ENCODE measurements at places on chromosomes 13 and 19.

DNA sequence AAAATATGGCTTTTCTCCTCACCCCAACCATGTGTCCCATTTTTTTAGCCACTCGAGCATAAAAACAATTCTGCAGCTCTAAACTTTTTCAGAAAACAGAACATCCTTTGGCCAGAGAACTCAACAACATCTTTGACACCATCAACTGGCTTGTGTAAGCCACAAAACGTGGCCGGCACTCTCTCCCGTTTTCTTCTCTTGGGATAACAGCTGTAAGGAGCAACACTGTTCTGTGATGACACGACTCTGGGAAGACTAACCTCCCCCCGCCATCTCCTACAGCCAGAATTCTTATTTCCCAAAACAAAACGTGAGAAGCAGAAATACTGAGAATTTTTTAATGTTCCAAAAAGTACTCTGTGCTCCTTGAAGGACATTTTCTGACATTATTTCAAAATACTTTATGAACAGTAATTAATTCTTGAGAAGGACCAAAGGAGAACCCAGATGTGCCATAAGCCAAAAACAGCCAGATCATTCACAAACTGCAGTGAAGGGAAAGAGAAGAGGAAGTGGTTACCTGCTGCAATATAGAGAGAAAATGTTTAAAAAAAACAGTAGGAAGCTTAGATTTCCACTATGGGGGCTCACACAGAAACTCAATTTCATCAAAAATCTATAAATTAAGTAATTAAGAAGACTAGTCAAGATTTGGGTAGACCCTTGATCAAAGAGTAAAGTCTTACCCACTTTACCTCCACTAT, 25.8 kb downstream of the COL4A1 start:
- DNase-seq: no peak

GRCh38 chr19:21133633-21134032, 8.2 kb upstream of the ZNF431 start:
- no peak for DNase-seq

- no peak for DNase-seq
Observed at GRCh38 chr19:10158485-10158884, 36.3 kb downstream of the DNMT1 start.

DNA sequence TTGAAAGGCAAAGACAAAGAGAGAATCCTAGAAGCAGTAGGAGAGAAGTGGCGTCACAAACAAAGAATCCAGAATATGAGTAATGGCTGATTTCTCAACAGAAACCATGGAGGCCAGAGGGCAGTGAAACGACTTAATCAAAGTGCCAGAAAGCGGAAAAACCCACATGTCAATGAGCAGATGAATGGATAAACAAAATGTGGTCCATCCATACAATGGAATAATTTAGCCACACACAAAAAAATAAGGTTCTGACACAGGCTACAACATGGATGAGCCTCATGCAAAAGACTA, 52.2 kb upstream of the RANBP3 start:
- no peak for DNase-seq

DNA sequence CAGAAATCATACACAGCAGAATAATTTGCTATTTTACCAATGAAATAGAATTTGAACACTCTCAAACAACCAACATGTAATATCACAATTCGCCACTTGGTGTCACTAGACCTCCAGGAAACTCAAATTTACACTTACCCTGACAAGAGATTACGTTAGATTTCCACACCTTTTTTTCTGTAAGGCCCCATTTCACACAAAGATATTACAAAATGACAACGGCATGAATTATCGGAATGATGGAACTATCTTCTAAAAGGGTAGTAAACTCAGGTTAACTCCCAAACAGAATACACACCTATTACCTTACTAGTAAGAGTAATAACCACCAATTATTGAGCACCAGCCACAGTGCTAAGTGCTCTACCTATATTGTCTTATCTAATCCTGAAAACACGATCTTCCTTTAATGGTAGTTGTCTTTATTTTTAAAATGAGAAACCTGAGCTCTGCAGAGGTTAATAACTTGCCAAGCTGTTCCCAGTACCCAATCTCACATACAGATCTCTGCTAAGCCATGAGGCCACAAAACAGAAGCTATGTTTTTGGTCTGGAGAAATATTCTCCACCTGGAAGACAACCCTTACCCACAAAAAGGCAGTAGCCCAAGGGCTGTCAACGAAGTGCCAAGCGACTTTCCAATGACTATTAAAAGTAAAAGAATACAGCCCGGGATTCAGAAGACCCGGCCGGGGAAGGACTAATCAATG, 152.4 kb downstream of the DCLK1 start:
- DNase-seq: peak; percentile 25

DNA sequence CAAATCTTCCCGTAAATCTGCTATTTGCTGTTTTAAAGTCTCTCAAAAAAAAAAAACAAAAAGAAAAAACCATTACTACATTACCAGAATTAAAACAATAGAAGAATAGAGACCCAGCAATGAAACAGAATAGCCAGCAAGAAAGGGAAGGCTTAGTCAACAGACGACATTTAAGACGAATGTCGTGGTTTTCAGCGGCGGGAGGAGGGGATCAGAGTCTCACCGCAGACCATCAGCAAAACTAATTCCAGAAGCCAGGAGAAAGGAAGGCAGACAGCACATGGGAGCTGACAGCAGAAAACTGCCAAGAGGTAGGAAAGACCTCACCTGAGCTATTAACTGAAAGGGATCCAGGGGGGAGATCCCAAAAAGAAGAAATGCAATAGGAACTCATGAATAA, 128.9 kb downstream of the RNF17 start:
- no peak for DNase-seq

DNA sequence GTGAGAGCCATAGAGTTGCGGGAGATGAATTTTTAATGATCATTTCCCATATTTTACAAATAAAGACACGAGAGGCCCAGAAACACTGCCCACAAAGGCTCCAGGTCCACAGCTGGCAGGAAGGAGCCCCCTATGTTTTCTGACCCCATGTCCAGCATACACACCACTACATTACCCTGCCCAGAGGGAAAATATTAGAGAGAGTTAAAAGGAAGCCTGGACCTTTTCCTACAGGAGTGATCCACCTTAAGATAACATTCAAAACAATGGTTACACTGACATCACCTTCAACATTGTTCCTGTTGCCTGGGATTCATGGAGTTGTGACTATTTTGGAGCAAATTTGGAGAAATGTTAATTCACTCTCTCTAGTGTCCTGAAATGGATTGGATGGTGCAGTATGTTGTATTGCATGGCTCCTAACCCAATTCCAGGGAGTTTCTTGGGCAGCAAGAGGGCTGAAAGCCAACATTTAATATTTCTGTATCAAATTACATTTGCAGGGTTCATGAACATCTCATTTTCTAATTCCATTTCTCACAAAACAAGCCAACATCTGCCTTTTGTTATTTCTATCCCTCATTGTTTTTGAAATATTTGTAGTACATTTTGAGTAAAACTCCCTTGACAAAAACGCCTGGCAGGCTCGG, 172.5 kb downstream of the DLEU7 start:
- no peak for DNase-seq

DNA sequence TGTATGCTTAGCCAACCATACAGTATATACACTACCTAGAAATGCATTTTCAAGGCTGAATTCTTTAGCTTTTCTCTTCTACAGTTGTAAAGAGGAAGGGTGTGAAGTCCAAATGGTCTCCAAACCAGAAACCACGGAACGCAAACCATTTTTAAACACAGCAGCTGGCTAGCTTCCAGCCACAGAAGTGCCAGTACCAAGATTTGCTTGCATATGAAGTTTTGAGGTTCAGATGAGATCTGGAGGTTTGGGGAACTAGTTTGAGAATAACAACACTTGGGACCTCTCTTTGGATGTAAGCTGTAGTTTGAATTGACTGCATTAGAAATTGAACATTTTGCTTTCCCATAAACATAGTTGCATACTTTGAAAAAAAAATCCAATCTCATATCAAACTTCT, 1243.5 kb downstream of the EFNB2 start:
- no peak for DNase-seq

DNA sequence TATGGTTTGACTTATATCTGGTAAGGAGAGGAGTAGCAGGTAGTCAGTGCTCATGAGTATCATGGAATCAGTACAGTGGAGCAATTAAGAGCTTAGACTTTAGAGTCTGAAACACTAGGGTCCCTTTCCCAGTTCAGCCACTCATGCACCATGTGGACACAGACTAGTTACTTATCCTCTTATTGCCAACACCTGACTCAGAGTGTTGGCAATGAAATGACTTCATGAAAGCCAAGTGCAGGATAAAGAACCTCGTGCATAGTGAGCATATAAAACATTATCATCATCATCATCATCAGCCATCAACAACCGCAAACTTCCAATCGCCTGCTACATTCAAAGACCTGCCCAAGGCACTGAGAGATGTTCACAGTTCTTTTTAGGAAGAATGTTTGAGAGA, 164.2 kb downstream of the FOXO1 start:
- DNase-seq: no peak

DNA sequence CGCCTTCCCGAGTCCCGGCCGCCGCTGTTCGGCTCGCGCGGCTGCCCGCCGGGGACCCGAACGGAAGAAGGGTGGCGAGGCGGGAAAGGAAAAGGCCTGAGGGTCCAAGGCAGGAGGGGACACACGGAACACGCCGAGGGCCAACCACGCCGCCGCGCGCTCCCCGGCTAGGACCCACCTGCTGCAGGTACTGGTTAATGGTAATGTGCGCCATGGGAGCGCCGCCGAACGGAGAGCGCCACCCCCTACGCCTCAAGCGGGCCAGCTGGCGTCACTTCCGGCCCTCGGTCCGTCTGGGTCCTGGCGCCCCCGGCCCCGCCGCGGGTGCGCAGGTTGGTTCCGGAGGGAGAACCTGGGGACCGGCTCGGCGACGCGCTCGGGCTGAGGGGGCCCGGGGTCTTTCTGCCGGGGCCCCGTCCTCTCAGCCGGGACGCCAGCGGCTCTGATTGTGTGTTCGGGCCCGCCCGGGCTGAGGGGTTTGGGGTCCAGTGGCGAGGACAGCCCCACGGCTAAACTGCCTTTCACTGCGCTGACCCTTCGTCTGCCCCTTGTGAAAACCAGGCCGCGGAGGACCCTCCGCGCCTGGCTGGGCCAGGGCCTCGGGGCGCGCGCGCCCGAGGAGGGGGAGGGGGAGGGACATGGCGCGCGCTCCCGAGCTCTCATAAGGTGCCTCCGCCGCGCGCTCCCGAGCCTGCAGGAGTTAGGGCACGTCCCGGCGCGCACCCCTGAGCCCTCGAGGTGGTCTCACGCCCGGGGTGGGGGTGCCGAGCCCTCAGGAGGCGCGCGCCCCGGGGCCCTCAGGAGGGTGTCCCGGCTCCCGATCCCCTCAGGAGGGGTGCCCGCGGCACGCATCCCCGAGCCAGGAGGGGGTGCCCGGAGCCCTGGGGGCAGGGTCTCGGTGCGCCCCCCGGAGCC, at the start of gene PCID2:
PCID2 (minus strand) TSS at position 249 of the 915 bp plus-strand sequence; CDS start at position 214, 35 bp downstream.
- DNase-seq: peak; percentile 92

DNA sequence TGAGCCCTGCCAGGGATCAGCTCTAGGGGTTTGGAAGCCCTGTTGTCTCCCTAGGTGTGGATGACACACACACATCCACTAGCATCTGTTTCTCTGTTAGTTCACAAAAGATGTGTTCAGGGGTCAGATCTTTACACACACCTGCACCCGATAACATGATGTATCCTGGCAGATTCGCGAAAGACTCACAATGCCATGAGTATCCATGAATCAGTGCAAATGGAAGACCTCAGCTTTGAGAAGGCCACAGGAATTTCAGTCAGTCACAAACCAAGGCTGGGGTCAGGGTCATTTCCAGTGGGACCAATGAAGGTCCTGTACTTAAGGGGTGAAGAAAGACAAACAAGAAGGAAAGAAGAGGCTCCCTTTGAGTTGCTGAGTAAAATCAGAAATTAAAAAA, 898.2 kb downstream of the UQCRFS1 start:
- no peak for DNase-seq

- no peak for DNase-seq
Observed at GRCh38 chr13:41365631-41366030, 54.6 kb downstream of the NAA16 start.

- DNase-seq: peak; percentile 78
Observed at GRCh38 chr19:2636897-2637683, 65.4 kb downstream of the GNG7 start.

- peak; percentile 89 for DNase-seq
Observed at GRCh38 chr19:37506387-37507166, at the start of gene ZNF793. Gene ZNF793, plus strand, starts transcription at chr19:37506939. Its CDS starts 16,501 bp downstream, at chr19:37523440.

- DNase-seq: no peak
Observed at GRCh38 chr13:97338571-97338970, 95.4 kb upstream of the RAP2A start.

GRCh38 chr13:30415430-30416030, 6.8 kb upstream of the UBE2L5 start:
- no peak for DNase-seq

- DNase-seq: no peak
Observed at GRCh38 chr19:44782729-44783128, 5.0 kb downstream of the CBLC start.

GRCh38 chr19:46954502-46954992, 65.1 kb upstream of the NPAS1 start:
- DNase-seq: peak; percentile 40

GRCh38 chr19:58007285-58007684, 4.7 kb upstream of the ZNF606 start:
- DNase-seq: no peak

DNA sequence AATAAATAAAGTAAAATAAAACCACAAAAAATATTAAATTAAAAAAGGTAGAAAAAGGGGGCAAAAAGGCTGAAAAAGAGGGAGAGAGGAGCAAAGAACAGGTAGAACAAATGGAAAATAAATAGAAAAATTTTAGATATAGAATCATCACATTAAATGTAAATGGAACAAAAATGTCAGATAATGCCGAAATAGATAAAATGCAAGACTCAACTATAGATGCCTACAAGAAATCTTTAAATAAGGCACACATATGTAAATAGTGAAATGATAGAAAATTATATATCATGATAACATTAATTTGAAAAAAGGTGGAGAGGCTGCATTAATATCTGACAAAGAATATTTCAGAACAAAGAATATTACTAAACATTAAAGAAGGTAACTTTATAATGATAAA, 477.1 kb upstream of the SPRY2 start:
- DNase-seq: no peak

GRCh38 chr13:106276876-106277275, 258.6 kb downstream of the EFNB2 start:
- DNase-seq: no peak

GRCh38 chr13:93244918-93245280, 18.3 kb downstream of the GPC6 start:
- DNase-seq: no peak

- DNase-seq: no peak
Observed at GRCh38 chr19:35816846-35817245, 4.2 kb upstream of the PRODH2 start.

- no peak for DNase-seq
Observed at GRCh38 chr19:13057147-13057572, 45.5 kb downstream of the LYL1 start.

Measured in CD4-positive, alpha-beta T cell treated with Interleukin-4 for 1 hour (primary cell).